Breast epithelium (tissue), 4 donors: ENCODE measurements at places on chromosomes 3 and 15. TPM values are rescaled to one million over a fixed set of nuclear protein-coding genes. Genes with fewer than 3 reads are reported as not detected.
A peak's percentile ranks its signal among the peaks of the same experiment; 100 is the strongest.

- no peak overlapping the region for H3K27ac ChIP-seq
- no peaks in the 10 kb centered on the region for H3K27me3 ChIP-seq
- no peak for DNase-seq
- no peaks in the 10 kb centered on the region for H3K36me3 ChIP-seq
- no peak overlapping the region for H3K4me3 ChIP-seq
- no peaks in the 10 kb centered on the region for H3K4me1 ChIP-seq
Measured at GRCh38 chr3:46129588-46130272, 78.4 kb downstream of the CCR1 start.

CLEC3B gene
- 479 TPM for total RNA-seq

PLA1A gene
- 2.1 TPM for total RNA-seq

DNA sequence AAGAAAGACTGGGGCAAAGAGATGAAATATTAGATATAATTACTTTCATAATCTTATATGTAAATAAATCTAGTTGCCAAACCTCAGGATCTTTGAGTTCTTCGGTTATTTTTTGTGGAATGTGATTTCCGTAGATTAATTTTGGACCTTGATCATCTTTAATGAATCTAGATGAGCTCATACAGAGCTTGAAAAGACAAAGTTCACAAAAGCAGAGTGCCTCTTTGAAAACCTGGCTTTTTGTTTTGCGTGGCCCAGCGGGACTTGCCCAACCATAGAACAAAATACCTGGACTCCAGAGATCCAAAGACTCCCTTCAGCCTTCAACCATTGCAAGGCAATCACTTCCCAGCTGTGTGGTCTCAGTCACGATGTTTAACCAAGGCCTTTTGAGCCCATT is 54.8 kb upstream of the CHST2 start:
- peaks cover 4% of the 10 kb centered on the region for H3K36me3 ChIP-seq
- no peaks in the 10 kb centered on the region for H3K4me1 ChIP-seq
- no peak for DNase-seq
- H3K4me3 ChIP-seq: no peak overlapping the region
- no peak overlapping the region for H3K27ac ChIP-seq

DNA sequence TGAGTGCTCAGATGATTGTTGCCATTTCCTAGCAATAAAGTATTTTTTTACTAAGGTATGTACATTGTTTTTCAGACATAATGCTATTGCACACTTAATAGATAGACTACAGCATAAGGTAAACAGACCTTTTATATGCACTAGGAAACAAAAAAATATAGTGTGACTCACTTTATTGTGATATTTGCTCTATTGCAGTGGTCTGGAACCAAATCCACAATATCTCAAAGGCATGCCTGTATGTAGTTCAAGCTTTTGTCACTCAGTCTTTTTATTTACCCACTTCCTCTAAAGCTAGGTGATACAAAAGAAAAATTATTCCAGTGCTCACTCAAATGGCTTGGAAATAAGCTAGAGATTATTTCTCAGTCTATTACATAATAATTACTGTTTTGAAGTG is 209.9 kb upstream of the VEPH1 start:
- H3K4me1 ChIP-seq: no peaks in the 10 kb centered on the region
- H3K27ac ChIP-seq: no peak overlapping the region
- H3K36me3 ChIP-seq: no peaks in the 10 kb centered on the region

DNA sequence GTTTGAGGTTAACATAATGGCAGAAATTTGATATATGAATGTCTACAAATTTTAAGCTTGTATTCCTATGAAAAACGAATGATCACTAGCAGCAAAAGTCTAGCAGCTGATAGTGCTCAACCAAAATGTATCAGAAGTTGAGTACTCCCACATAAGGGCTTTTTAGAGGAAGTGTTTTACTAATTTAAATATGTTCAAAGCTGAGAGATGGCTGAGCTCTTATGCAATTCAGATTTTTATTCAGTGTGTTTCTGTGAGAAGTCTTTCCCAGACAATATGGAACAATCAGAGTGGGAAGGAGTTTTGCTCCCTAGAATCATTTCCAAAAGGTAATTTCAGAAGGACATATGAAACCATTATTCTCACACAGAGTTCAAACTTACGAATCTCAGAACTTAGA is 327.0 kb downstream of the ZPLD1 start:
- no peak for DNase-seq
- no peaks in the 10 kb centered on the region for H3K27me3 ChIP-seq
- no peaks in the 10 kb centered on the region for H3K4me1 ChIP-seq
- no peak overlapping the region for H3K27ac ChIP-seq
- no peaks in the 10 kb centered on the region for H3K36me3 ChIP-seq

- no peaks in the 10 kb centered on the region for H3K36me3 ChIP-seq
- H3K27me3 ChIP-seq: no peaks in the 10 kb centered on the region
- H3K4me3 ChIP-seq: no peak overlapping the region
- peak overlapping the region; percentile 83 for H3K27ac ChIP-seq
- DNase-seq: no peak
Measured at GRCh38 chr3:16137044-16137443, 37.4 kb upstream of the GALNT15 start.

DNA sequence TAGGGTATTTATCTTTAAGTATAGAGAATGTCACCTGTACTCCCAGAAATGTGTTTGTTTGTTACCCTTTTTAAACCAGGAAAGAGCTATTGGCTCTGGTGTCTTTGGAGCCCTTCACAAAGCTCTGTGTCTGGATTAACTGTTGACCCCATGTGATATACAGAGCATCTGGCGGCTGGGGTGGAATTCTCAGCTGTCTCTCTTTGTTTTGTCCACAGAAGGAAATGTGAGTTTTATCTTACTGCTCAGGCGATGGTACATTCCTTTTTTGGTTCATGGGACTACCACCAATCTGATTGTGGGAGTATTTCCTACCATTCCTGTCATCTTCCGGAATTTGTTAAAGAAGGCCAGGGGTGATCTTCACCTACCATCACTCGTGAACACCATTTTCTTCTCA is 120.3 kb downstream of the AKAP13 start:
- no peak overlapping the region for H3K4me3 ChIP-seq
- H3K27me3 ChIP-seq: no peaks in the 10 kb centered on the region
- H3K4me1 ChIP-seq: peaks cover 4% of the 10 kb centered on the region
- H3K27ac ChIP-seq: no peak overlapping the region
- no peaks in the 10 kb centered on the region for H3K36me3 ChIP-seq

DNA sequence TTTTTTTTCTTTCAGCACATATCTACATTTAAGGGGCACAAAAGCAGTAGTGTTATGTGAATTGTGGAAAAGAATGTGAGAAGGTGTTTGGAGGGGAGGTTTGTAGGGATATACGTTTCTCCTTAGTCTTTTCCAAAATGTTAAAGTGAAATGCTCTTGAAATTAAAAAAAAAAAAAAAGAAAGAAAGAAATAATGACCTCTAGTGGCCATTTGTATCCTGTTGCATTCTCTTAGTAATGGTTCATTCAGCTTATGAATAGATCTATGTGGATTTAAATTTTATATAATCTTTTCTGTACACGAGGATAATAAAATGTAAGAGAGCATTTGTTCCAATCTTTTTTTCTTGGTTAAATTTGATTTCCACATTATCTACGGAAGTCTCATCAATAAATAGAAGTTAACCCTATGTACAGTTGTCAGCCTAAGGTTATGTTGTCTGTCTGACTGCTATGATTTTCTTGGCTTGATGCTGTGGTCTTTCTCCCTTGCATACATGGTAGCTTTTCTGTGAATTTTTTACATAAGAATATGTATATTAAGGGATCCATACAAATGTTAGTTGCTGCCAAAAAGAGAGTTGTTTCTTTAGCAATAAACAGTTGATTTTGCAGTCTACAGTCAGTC is 1.7 kb downstream of the P2RY13 start:
- H3K4me1 ChIP-seq: no peaks in the 10 kb centered on the region
- no peak for DNase-seq
- H3K4me3 ChIP-seq: peak overlapping the region; percentile 34
- no peaks in the 10 kb centered on the region for H3K36me3 ChIP-seq
- H3K27ac ChIP-seq: peak overlapping the region; percentile 3

SHF gene
- 5.0 TPM for total RNA-seq

- no peak overlapping the region for H3K27ac ChIP-seq
- no peaks in the 10 kb centered on the region for H3K4me1 ChIP-seq
- H3K27me3 ChIP-seq: no peaks in the 10 kb centered on the region
- no peak for DNase-seq
- no peak overlapping the region for H3K4me3 ChIP-seq
Measured at GRCh38 chr3:163490119-163490518, 1588.2 kb downstream of the SI start.

MYEF2 gene
- total RNA-seq: 4.8 TPM

CTXN2 gene
- not detected for total RNA-seq

GRCh38 chr3:110710603-110711002 is 361.0 kb upstream of the NECTIN3 start:
- H3K27me3 ChIP-seq: no peaks in the 10 kb centered on the region
- no peak overlapping the region for H3K4me3 ChIP-seq
- no peaks in the 10 kb centered on the region for H3K4me1 ChIP-seq
- H3K27ac ChIP-seq: no peak overlapping the region
- DNase-seq: no peak
